ENCODE measurements at places on chromosomes 7 and 10.

GRCh38 chr7:47217570-47218360 is 364.1 kb downstream of the TNS3 start:
- no peak for DNase-seq

- no peak for DNase-seq
Measured at GRCh38 chr10:118926441-118926840, 103.1 kb upstream of the NANOS1 start.

GRCh38 chr10:792083-792791 is 102.8 kb upstream of the DIP2C start:
- no peak for DNase-seq

- DNase-seq, result no peak
Measured at GRCh38 chr7:50655020-50655419, 89.8 kb upstream of the DDC start.

DNA sequence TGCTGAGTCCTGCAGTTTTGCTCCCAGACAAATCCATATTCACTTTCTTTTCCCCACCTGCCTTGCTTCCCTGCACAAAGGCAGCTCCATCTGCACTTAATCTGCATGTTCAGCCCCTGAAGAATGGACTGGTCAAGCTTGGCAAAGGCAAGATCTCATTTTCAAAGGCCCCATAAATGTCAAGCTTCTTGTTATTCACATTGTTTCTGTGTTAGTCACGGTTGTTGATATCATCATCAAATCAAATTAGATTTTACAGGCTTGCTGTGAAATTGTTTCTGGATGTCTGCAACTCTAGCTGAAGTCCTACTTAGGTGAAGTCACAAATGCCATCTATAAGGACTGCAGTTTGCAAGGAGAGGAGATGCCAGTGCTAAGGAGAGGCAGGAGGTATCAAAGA is 91.0 kb downstream of the GPAM start:
- no peak for DNase-seq

- no peak for DNase-seq
Measured at GRCh38 chr10:33381451-33382215, 47.2 kb upstream of the NRP1 start.

GRCh38 chr10:80489371-80490112 is 35.4 kb downstream of the TSPAN14 start:
- DNase-seq, result no peak

- no peak for DNase-seq
Measured at GRCh38 chr10:121418126-121418777, 180.0 kb downstream of the FGFR2 start.

DNA sequence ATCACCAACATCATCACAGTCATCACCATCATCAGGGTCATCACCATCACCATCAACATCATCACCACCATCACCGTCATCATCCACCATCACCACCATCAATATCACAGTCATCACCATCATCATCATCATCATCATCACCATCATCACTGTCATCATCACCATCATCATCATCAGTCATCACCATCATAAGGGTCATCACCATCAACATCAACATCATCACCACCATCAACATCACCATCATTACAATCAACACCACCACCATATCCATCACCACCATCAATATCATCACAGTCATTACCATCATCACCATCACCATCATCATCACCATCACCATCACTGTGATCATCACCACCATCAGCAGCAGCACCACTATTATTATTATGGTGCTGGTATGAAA is 218.9 kb downstream of the TNS3 start:
- DNase-seq, result no peak

- DNase-seq, result no peak
Measured at GRCh38 chr7:39560408-39560807, 5.8 kb upstream of the YAE1 start.

DNA sequence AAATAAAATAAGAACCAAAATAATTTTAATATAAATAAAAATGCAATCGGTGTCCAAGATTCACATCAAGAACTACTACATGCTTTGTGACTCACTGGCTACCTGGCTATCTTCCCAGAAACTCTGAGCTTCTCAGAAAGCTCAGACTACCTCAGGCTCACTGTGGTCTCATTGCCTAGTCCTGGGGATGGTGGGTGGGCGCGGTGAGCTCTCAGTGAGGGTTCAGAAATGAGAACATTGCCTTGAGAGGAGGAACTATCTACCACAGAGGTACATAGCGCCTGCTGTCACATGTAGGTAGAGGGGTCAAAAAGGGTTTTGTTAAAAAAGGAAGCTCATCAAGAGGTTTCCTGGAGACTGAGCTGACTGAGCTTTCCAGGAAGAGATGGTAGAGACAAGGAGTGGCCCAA is 108.0 kb downstream of the WDFY4 start:
- DNase-seq, result no peak

DNA sequence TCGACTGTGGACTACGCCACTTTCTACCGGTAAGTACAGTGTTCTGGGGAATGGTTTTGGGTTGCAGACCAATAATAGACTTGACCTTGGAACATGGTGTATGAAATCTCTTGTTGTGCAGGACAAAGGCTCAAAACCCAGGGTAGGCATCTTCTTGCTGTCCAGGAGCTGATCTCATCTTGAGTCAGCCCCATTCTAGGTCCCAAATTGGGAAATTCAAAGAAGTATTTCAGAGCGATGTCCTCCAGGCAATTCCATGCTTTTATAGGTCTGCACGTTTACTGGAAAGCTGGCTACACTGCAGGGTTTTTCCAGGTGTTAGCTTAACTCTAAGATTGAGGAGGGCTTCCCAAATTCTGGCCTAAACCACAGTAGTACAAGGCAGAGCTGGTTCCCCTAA is 180.7 kb downstream of the BMPER start:
- DNase-seq, result no peak

DNA sequence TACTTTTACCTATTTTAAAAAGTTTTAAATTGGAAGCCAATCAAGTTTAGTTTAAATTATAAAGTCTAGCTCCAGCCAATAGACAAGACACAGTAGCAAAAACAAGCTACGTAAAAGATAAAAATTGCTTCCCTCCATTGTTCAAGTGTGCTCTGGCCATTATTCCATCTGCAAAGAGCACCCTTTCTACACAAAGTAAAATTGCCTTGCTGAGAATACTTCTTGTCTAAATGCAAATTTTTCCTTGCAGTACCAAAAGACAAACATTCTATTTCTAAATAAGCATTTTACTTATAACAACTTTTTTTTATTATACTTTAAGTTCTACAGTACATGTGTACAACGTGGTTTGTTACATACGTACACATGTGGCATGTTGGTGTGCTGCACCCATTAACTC is 75.9 kb upstream of the ZNF746 start:
- DNase-seq, result no peak

GRCh38 chr10:6986927-6987326 is 406.9 kb upstream of the PRKCQ start:
- DNase-seq, result no peak

GRCh38 chr10:65891073-65891981 is 1034.5 kb upstream of the LRRTM3 start:
- no peak for DNase-seq

GRCh38 chr7:40015790-40016296 is 65.8 kb downstream of the CDK13 start:
- DNase-seq, result peak; percentile 59

DNA sequence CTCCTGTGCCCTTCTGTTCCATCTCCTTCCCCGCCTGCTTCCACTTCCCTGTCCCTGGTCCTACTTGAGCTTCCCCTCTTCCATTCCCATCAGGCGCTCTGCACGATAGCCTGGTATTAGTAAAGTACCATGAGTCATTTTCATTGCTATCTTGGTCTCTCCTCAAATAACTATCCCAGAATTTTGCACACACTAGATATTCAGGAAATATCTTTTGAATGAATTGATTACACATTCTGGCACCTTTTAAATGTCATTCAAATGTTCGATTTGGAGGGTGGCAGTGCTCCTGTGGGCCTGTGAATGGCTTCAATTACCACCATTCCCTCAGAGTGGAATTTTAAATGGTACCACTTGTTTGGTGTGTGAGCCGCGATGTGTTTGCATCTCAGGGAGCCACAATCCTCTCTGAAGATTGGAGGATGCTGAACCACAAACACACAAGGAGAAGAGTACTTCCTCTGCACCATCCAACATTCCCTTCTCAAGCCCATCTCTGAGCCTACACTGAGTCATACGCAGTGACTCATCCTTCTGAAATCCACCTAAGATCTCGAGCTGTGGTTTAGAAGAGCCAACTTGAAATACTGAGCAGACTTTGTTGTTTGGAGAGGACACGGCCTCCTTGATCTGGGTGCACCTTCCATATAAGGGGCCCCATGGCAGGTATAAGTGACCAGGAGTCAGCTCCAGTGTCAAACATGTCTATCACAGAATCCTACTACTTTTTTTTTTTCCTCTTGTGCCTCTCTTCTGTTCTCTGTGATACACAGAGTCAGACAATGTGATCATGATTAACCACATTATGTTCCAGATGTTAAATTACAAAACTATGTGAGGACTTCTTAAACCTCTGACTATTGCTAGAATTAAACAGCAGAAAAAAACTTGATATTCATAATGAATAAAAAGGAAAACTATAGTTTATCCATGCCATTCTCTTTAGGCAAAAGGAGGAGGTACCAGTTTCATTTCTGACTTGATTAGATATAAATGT is 81.9 kb downstream of the BMPER start:
- DNase-seq, result no peak

DNA sequence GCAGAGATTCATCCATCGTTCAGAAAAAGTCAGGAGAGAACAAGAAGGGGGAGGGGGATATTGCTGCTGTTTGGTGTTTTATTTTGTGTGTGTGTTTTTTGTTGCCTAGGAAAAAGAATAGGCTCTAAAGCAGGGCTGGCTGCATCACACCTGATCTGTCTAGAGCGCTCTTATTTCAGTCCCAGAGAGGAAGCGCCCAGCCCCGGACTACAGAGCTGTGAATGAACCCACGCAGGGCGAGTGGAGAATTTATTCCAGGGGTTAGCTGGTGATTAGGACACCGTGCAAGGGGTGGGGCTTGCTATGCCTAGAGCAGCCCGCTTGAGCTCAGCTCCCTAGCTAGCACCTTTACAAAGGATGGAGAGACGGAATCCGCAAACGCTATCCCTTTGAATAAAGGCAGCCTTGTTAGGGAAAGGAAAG is 621 bp upstream of the FAM13C start:
- DNase-seq, result no peak

GRCh38 chr10:5434017-5434753 is 21.8 kb downstream of the NET1 start:
- DNase-seq, result no peak

DNA sequence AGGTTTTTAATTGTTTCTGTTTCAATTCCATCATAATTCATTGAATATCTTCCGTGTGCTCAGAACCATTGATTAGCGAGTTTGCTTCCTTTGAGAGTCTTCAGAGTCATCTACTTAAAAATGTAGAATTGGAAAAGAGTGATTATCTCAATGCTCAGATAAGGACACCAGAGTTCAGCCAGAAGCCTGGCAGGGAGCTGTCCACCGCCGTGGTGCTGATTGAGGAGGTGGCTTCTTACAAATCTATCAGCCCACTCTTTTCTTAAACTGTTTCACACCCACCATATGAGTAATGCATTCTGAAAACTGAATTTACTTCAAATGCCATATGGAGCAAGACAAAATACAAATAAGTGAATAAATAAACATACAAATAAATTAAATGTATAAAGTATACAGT is 79.3 kb downstream of the INSYN2A start:
- no peak for DNase-seq

DNA sequence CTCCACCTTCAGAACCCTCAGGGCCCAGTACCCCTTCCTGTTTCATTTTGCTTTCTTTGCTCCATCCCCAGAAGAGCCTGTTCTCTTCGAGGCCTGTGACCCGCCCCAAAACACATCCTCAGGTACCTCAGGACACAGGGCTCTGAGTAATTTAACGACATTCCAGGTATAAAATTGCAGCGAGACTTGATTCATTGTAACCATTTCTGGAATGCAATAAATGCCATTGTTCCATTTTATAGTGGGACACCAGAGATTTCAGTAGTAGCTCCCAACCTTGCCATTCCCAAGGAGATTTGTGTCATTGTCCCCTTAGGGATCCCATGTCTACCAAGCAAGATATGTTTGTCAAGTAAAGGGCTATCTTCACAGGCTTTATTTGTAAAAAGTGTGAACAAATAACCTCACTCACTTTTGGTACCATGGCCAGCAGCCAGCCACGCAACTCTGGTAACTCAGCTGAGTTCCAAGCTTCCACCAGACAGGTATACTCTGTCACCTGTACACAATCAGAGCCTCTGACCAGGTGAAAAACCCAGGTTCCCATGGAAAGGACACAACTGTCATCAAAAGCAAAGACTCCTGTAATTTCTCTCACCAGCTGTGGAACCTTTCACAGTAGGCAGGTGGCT is 441.3 kb downstream of the PLXNA4 start:
- no peak for DNase-seq

- DNase-seq, result no peak
Measured at GRCh38 chr10:124101351-124101750, 8.0 kb upstream of the CHST15 start.

- no peak for DNase-seq
Measured at GRCh38 chr10:132671228-132672154, 114.5 kb downstream of the NKX6-2 start.

DNA sequence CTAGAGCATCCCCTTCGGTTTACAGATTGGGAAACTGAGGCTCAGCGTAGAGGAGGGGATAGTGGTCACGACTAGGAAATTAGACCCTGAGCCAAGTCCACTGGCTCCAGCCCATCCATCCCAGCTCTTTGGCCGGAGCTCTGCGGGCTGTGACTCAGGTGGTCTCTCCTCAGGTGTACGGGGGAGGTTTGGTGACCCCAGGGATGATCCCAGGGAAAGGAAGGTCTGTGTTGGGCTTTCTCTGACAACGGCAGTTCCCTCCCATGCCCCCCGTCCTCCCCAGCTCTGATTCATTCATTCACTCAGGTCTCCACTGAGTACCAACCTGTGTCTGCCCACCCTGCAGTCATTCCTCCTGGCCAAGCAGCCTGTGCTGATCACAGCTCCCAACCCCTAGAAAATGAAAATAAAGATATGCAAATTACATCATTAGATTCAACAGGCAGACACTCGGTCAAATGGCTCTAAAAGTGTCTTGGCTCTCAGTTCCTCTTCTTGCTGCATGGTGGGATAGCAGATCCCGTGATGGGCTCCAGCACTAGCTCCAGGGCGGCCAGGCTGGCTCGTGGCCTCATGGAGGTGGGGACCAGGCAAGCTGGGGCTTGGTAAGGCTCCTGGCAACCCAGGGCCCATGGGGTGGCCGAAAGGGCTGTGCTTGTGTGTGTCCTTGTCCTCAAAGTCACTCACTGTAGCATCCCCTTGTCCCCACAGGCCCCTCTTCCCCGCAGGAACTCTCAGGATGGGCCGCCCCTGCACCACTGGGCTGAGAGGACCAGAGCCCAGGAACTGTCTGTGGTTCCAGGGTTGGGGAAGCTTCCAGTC is 37.8 kb downstream of the CLRN3 start:
- DNase-seq, result peak; percentile 43

GRCh38 chr7:91468256-91468655 is 204.0 kb downstream of the FZD1 start:
- no peak for DNase-seq

- no peak for DNase-seq
Measured at GRCh38 chr7:55055479-55055878, 36.7 kb downstream of the EGFR start.
